ENCODE measurements at places on chromosomes 12 and 14.
A peak's percentile ranks its signal among the peaks of the same experiment; 100 is the strongest.

DNA sequence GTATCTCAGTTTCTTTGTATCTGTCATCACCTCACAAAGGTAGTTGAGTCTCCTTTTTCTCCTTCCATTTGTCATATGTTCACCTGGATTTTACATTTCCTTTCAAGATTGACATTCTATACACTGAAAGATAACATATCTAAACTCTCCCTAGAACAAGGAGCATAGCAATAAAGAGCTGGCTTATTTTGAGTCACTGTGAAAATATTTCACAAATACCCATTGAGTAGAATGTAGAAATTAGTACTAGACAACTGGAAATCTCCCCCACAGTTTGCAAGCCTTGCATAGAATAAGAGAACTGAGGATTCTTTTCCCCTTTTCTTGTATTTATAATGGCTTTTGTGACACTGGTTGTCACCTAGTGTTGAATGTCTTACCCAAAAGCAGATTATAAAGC is 111.2 kb downstream of the KICS2 start:
- DNase-seq = no peak

GRCh38 chr14:24066496-24067132 is 4.7 kb upstream of the CPNE6 start:
- no peak for DNase-seq

DNA sequence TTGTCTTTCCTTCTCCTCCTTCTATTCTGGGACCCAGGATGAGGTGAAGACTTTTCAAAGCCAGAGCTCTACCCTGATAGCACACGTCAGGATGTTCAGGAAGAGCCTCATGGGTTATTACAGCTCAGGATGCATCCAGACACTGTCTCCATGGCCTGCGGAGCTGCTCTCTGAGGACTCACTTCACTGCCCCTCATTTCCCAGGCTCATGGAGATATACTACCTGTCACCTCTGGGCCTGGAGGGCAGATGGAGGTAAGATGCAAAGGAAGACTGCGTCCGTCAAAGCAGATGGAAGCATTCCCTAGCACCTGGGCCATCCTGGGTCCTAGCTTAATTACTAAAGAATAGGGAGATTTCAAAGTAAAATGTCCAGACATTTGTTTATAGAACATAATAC is 32.6 kb downstream of the STON2 start:
- no peak for DNase-seq

- DNase-seq = no peak
These were observed 8.3 kb downstream of the RESF1 start for GRCh38 chr12:31967539-31967938.

DNA sequence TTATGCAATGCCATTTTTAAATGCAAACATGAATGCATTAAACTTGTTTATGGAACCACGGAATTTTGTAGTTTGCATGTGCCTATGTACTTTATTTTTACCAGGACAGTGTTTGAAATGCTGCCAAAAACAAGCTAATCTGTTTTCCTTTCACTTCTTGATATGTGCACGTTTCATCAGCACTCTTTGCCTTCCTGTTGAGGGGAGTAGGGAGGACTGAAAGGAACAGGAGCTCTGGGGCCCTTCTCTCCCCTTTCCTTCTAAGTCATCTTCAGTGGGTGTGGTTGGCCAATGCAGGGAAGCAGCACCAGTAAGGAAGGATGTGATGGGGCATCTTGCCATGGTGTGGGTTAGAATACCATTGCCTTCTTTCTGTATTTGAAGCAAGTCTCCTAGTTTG is 12.1 kb upstream of the PPP4R4 start:
- no peak for DNase-seq

GRCh38 chr12:27273114-27273513 is 29.0 kb downstream of the STK38L start:
- no peak for DNase-seq

- no peak for DNase-seq
These were observed 42.3 kb upstream of the TPH2 start for GRCh38 chr12:71896205-71896882.

DNA sequence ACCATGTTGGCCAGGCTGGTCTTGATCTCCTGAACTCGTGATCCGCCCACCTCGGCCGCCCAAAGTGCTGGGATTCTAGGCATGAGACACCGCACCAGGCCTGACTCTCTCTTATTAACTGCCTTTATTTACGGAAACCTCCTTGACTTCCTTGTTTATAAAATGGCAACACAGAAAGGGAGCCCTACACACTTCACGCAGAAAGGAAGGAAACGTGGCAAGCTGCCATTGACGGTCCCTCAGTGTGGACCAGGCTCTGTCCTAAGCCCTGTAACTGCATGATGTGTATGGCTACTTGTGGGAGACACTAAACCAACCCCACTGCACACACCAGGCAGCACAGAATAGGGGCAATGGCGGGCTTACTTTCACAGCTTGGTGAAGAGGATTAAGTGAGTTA is 11.7 kb downstream of the CINP start:
- no peak for DNase-seq

- DNase-seq = no peak
These were observed 280.6 kb downstream of the EGLN3 start for GRCh38 chr14:33670235-33670634.

GRCh38 chr12:42144408-42145196 is at the start of gene GXYLT1:
TSS of gene GXYLT1 (minus strand) at chr12:42144874. CDS start at chr12:42144646, 228 bp downstream.
- DNase-seq = peak; percentile 7
